Heart right ventricle (tissue), 16 donors: ENCODE measurements at places on chromosomes 13 and 19. TPM values are rescaled to one million over a fixed set of nuclear protein-coding genes. Genes with fewer than 3 reads are reported as not detected.

DNA sequence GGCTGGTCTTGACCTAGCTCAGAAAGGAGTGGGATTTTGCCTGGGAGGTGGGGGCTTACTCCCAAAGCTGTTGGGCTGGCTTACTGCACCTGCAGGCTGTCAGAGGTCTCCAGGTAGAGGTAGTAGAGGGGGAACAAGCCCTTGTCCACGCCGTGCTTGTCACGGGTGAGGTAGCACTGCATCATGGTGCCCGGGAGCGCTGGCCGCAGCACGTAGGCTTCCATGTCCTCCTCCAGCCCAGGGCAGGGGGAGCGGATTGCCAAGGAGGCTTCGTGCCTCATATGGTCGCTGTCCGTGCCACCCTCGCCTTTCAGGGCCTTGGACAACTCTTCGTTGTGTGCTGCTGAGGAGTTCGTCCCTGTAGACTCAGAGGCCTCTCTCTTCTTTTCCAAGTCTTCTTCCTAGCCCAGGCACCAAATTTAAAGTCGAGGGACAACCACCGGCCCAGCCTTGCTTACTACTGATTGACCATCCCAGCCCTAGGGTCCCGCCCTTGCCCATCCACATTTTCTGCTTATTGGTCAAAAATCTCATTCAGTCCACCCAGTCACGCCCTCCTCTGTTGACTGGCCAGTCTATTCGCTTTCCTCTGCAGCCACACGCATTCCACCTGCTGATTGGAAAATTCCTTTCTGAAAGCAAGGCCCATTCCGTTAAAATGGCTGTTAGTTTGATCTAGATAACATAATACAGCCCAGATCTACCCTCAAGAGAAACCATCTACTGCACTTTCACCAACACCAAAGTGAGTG is 10.5 kb downstream of the TULP2 start:
- H3K4me1 ChIP-seq = no peaks in the 10 kb centered on the region
- H3K27ac ChIP-seq = no peak overlapping the region
- no peak overlapping the region for H3K4me3 ChIP-seq
- H3K36me3 ChIP-seq = no peaks in the 10 kb centered on the region
- DNase-seq = no peak
- H3K27me3 ChIP-seq = no peaks in the 10 kb centered on the region

DNA sequence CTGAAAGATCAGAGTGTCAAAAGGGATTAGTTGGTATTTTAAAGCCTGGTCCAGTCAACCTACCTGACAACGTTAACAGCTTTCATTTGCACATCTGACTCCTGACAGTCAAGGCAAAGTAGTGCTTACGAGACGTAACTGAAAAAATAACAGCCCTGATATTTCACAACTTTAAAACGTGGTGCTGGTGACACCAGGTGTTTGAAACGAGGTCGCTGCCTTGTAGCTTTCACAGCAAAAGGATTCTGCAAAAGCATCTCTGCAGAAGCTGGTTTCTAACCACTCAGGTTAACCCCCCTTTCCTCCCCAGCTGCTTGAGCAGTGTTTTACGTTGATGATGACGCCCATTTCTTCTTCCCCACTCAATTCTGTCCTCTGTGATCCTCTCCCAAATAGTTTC is 23.3 kb downstream of the GGACT start:
- no peaks in the 10 kb centered on the region for H3K27me3 ChIP-seq
- no peaks in the 10 kb centered on the region for H3K4me1 ChIP-seq
- no peaks in the 10 kb centered on the region for H3K36me3 ChIP-seq
- DNase-seq = no peak
- H3K4me3 ChIP-seq = no peak overlapping the region

DNA sequence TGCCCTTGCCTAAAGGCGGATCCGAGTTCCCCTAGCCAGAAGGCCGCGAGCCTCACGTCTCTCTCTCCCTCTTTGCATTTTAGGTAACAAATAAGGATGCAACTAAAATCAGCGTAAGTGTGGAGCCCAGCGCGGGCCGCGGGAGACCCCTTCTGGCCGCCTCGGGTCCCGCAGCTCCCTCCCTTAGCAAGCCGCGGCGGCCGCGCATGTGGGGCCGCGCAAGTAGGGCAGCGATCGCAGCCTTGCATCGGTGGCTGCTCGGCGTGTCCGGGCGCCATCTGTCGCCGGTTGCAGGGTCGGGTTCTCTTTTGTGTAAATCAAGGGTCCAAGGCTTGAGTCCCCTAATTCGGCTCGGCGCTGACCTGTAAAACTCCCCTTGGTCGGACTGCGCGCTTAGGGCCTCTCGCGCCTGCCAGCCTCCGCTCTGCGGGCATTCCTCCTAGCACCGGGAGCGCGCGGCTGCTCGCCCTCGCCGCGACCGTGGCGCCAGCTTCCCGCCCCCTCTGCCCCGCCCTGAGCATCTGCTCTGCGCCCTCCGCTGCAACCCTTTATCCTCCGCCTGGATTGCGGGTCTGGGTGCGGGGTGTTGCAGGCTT is 2.7 kb downstream of the VSTM2B start:
- H3K27ac ChIP-seq = no peak overlapping the region
- no peaks in the 10 kb centered on the region for H3K36me3 ChIP-seq
- H3K4me1 ChIP-seq = peaks cover 40% of the 10 kb centered on the region
- DNase-seq = peak; percentile 49

GRCh38 chr13:99132295-99132835 is 68.3 kb upstream of the UBAC2 start:
- DNase-seq = no peak
- H3K4me3 ChIP-seq = no peak overlapping the region
- H3K27me3 ChIP-seq = no peaks in the 10 kb centered on the region
- H3K27ac ChIP-seq = no peak overlapping the region
- no peaks in the 10 kb centered on the region for H3K36me3 ChIP-seq

DNA sequence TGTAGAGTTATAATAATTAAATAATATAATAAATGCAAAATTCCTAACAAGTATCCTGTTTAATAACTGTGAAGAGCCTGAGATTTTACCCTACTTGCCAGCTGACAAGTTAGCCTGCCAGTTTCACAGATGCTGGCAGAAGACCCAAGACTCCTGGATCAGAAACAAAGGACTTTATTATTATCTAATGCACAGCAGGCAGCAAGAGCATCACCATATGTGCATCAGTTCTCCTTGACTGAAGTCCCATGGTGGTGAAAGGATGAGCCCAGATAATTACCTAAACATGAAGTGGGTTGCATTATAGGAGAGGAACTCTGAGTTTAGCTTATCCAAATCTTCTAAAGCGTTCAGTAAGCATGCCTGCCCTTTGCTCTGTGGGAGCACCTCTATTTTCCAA is 39.1 kb upstream of the MTIF3 start:
- DNase-seq = no peak
- H3K27me3 ChIP-seq = no peaks in the 10 kb centered on the region
- H3K4me3 ChIP-seq = no peak overlapping the region
- H3K4me1 ChIP-seq = no peaks in the 10 kb centered on the region
- no peaks in the 10 kb centered on the region for H3K36me3 ChIP-seq

GRCh38 chr13:90867336-90867683 is 480.2 kb upstream of the MIR17HG start:
- no peak overlapping the region for H3K4me3 ChIP-seq
- H3K27ac ChIP-seq = no peak overlapping the region
- peak; percentile 31 for DNase-seq
- H3K4me1 ChIP-seq = no peaks in the 10 kb centered on the region
- no peaks in the 10 kb centered on the region for H3K27me3 ChIP-seq
- no peaks in the 10 kb centered on the region for H3K36me3 ChIP-seq

Gene LRRC63
- total RNA-seq = not detected

GRCh38 chr13:92224052-92224821 is 825.8 kb downstream of the GPC5 start:
- no peak overlapping the region for H3K27ac ChIP-seq
- no peaks in the 10 kb centered on the region for H3K27me3 ChIP-seq
- no peak overlapping the region for H3K4me3 ChIP-seq
- H3K4me1 ChIP-seq = no peaks in the 10 kb centered on the region
- H3K36me3 ChIP-seq = no peaks in the 10 kb centered on the region
- DNase-seq = no peak

Gene PTPRS
- total RNA-seq = 28.2 TPM

GRCh38 chr19:3381701-3382372 is 15.5 kb downstream of the NFIC start:
- no peaks in the 10 kb centered on the region for H3K27me3 ChIP-seq
- H3K36me3 ChIP-seq = no peaks in the 10 kb centered on the region
- no peak overlapping the region for H3K4me3 ChIP-seq
